ENCODE measurements at places on chromosomes 6 and 20. TPM values are rescaled to one million over a fixed set of nuclear protein-coding genes. Genes with fewer than 3 reads are reported as not detected.

Gene SRMS
- not detected for total RNA-seq

Gene STX7
- 18.9 TPM for total RNA-seq

Gene ZNF831
- total RNA-seq = 3.0 TPM

Gene AIG1
- 2.4 TPM for total RNA-seq

Gene C6orf136
- 28.2 TPM for total RNA-seq

Gene ATP6V1G2
- 0.82 TPM for total RNA-seq

Gene ZFAND3
- total RNA-seq = 30.8 TPM

Gene ABT1
- 29.9 TPM for total RNA-seq

Gene SPATA25
- total RNA-seq = 1.1 TPM

Gene ZBP1
- total RNA-seq = 0.32 TPM

Gene TPBG
- total RNA-seq = 0.07 TPM

Gene SOX4
- 20.8 TPM for total RNA-seq

Gene DPPA5
- total RNA-seq = not detected

Gene TMC2
- not detected for total RNA-seq

Gene F13A1
- total RNA-seq = not detected

Gene TGM2
- total RNA-seq = not detected

All from activated T-helper 2 cell treated with anti-CD3 and anti-CD28 coated beads, Interferon-gamma antibody, Interleukin-2, Interleukin-4, amounts not matched to agents 10 μg/mL and 5 μg/mL and 100 μg/mL, durations not matched to agents 14 hours and 24 hours and 36 hours (primary cell).